ENCODE measurements at places on chromosomes 7 and 10.

GRCh38 chr10:27258838-27259812 lies 18.5 kb upstream of the ACBD5 start:
- peak; percentile 39 for DNase-seq

DNA sequence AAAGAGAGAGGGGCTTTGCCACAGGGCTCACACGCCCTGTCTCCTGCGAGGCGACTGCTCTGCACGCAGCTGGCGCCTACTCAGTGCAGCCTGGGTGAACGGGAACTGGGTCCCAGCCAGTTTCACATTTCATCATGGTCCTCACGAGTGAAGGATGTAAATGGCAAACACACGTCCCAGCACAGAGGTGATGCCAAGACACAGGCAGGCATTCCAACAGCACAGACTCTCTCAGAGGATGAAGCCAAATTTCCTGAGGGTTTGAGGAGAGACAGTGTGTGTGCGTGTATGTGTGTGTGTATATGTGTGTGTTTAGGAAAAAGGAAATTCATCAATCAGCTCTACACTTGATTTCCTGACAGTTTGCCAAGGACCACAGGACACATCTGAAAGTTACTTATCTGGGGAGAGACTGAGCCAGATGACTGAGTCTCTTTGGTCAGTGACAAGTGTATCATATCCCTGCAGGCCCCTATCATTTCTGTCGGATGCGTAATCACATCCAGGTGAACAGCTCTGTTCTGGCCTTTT lies 53.9 kb downstream of the CHST15 start:
- no peak for DNase-seq

- DNase-seq: no peak
These were observed 4.4 kb upstream of the C10orf90 start for GRCh38 chr10:126674741-126675515.

DNA sequence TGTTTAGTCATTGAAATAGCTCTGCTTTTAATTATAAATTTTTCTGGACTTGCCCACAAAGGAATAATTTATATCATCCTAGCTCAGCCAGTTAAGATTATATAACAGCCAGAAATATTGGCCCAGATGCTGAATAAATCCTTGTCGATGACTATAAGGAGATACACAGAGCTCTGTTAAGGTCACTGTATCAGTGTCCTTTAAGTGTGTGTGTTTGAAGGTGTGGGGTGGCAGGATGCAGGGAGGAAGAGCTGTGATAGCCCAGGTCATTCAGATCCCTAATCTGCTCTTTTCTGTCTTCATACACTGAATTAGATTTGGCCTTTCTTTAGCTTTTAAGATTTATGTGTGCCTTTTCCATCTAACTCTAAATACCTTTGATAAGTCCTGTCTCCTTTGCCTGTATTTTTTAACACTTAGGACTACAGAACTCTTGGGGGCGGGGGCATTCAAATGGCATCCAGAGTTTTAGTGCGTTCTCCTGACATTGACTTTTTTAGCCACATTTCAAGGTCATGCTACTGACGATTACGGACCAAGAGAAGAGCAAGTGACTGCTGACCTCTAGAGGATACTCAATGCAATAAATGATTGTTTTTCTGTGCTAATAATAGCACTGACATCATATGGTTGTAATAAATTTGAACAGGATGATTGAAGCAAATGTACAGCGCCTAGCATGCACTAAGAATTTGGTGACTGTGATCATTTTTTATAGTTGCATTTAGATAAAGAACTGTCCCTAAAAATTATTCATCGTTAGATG lies 172.3 kb downstream of the CACNB2 start:
- no peak for DNase-seq

DNA sequence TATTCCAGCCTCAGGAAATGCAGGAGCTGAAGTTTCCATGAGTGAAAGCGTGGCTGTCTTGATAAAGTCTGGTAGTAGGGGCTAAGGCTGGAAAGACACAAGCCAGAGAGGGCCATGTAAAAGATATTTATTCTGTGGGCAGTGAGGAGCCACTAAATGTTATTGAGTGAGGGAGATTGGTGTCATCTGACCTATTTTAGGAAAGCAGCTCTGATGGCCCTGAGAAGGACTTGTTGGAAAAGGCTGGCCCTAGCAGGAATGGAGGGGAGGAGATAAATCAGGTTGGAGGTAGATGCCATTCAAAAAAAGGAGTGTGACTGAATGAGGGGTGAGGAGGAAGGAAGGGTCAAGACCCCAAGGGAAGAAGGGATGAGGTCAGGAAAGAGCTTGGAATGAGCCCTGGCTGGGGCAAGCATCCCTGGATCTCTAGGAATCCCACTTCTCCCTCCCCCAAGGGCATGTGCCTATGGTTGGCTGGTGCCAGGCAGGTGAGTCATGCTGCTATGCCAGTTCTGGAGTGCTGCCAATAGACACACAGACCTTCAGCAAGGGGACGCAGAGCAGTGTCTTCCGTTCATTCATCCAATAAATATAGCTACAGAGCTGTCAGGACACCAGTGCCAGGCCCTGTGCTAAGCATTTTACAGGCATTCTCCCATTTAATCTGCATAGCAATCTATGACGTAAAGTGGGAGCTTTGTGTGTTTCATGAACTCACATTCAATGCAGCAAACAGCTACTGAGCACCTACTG lies 2.0 kb downstream of the ANKRD2 start:
- no peak for DNase-seq

GRCh38 chr10:96560966-96561887 lies 25.6 kb downstream of the TM9SF3 start:
- no peak for DNase-seq
